Hepatocyte (in vitro differentiated cells): ENCODE measurements at places on chromosomes 16 and 17.

- no peak for DNase-seq
Observed at GRCh38 chr16:1107141-1107540, 11.1 kb upstream of the C1QTNF8 start.

- DNase-seq: no peak
Observed at GRCh38 chr16:12811441-12812383, 8.0 kb upstream of the CPPED1 start.

DNA sequence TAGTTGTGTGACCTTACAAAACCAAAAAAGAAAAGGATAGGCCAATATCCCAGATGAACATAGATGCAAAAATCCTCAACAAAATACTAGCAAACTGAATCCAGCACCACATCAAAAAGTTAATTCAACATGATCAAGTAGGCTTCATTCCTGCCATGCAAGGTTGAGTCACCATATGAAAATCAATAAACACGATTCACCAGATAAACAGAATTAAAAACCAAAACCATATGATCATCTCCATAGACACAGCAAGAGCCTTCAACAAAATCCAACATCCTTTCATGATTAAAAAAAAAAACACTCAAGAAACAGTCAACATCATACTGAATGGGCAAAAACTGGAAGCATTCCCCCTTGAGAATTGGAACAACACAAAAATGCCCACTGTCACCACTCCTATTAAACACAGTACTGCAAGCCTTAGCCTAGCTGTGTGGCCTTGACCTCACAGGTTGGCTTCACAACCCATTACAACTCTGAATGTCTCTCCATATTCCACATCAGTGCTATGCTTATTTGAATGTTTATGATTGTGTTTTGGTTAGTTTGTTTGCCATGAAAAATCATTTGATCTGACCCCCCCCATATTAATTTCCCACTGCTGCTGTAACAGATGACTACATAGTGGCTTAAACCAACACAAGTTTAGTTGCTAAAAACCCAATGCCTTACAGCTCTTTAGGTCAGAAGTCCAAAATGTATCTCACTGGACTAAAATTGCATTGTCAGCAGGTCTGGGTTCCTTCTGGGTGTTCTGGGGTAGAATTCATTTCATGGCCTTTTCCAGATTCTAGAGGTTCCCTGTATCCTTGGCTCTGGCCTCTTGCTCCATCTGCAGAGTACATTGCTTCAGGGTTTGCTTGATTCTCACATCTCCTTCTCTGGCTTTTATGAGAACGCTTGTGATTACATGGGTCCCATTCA is 257.1 kb upstream of the DYNLRB2 start:
- DNase-seq: no peak

DNA sequence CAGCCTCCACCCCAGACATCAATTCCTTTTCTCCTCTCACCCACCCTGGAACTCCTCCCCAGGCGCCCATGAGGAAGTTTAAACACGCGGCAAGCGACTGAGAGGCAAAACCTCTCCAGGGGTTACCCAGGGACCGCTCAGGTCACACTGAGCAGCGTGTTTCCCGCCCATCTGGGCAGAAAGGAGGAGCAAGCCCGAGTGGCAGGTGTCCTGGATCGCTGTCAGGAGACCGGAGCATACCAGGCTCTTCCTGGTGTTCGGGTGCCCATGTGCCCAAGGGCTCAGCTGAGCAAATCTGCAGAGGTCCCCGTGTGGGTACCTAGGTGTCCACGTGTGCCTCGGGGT is 491 bp downstream of the SLC25A19 start:
- no peak for DNase-seq

DNA sequence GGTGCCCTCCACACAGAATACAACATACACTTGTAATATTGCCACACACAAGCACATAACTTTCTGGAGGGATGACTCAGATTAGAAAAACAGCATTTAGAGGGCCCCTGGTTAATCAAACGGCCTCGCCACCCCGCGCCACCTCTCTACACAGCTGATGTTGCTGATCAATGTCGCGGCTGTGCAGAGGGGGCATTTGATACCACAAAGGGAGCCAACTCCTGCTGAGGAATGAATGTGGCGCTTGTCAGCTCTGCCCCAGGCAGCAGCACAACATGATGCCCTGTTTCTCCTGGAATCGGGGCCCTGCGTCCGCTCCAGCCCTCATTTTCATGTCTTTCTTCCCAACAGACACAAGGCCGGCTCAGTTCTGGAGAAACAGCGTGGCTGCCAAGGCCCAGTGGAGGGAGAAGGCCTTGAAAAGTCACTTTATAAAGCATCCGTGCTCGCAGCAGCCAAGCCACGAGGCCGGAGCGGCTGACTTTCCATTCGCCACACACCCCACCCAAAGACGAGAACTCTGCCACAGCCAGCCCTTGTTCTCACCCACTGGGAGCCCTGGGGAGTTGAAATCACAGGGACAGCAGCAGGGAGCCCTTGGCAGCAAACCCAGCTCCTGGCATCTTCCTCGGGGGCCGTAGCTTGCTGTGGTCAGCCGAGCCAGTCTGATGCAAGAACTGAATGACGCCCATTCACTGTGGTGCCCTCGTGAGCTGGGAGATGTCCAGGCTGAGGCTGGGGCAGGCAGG is 65.6 kb downstream of the XYLT1 start:
- no peak for DNase-seq

GRCh38 chr16:65662256-65662655 is 540.4 kb upstream of the CDH11 start:
- DNase-seq: no peak

- no peak for DNase-seq
Observed at GRCh38 chr16:89331371-89332109, 114.0 kb downstream of the ZNF778 start.

DNA sequence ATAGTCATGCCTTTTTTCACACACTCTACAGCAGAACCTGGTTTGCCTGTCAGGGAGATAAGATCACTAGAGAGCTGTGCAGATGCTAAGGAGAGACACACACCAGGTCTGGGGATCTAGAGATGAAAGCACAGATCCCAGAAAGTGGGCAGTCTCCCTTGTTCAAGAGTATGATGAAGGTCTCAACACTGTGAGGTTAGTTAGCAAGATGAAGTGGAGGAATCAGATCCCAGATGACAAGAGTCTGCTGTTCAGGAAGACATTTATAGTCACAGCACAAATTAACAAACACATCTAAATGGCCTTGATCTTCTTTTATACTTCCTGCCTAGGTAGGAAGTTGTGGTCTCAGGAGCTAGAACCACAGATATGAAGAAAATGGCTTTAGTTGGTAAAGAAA is 23.4 kb upstream of the SKAP1 start:
- no peak for DNase-seq

DNA sequence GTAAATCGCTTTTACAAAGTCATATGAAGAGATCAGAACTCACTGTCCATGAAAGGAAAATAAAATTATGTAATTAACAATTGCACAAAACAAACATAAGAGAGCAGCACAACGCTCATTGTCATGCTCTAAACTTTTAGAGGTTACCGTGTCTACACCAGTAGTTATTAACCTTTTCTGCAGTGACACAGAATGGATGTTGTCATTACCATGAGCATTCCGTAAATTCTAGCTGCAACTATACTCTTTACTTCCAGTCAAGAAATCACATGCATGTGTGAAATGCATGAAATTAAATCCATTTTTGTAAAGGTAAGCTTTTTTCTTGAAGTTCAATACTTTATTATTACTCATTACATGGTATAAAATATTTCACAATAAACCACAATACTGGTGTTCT is 38.2 kb downstream of the USP32 start:
- no peak for DNase-seq

GRCh38 chr17:8520981-8521380 is 85.3 kb downstream of the NDEL1 start:
- no peak for DNase-seq

GRCh38 chr17:28744104-28744971 is 527 bp downstream of the TRAF4 start:
- DNase-seq: peak; percentile 90

DNA sequence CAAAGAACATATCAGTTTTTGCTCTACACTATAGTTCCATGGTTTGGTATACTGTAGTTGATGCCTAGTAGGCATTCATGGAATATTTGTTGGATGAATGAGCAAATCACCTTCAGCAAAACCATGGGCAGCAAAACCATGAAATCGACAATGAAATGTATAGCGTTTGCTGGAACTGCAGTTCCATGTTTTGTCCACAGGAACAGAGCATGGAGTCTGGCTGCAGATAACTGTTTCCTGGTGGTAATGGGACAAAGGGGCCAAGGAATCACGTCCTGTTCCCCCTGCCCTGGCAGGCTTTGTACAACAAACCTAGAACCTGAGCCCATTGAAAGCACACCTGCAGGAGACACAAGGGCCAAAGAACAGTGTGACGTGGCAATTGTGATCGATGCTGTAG is 101.1 kb downstream of the USP31 start:
- DNase-seq: no peak

DNA sequence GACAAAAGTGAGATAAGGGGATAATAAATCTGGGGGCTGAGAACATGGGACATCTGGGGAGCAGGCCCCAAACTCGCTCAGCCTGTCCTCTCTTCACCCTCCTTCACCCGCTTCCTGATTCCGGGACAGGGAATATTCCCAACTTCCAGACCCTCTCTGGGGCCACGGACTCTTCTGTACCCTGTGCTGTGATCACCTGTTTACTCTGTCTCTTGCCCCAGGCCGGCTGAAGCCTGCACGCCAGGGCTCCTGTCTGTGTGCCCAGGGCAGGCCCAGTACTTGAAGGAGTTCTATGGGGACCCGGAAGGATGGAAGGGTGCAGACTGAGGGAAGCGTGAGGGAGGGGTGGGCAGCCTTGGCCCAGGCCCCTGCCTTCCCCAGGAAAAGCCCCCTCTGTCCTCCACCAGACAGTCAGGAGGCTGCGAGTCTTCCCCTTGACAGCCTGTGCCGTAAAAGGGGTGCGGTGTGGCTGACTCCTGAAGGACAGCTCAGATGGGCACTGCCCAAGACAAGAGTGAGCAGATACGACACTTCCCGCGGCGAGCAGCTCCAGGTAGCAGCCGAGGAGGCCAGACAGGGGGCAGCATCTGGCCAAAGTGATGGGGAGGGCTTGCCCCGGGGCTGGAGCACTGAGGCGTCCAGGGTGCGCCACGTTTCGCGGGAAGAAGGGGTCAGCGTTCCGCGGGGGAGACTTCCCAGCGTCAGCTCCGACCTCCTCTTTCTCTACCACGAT is 1.0 kb upstream of the CCNF start:
- DNase-seq: peak; percentile 72

DNA sequence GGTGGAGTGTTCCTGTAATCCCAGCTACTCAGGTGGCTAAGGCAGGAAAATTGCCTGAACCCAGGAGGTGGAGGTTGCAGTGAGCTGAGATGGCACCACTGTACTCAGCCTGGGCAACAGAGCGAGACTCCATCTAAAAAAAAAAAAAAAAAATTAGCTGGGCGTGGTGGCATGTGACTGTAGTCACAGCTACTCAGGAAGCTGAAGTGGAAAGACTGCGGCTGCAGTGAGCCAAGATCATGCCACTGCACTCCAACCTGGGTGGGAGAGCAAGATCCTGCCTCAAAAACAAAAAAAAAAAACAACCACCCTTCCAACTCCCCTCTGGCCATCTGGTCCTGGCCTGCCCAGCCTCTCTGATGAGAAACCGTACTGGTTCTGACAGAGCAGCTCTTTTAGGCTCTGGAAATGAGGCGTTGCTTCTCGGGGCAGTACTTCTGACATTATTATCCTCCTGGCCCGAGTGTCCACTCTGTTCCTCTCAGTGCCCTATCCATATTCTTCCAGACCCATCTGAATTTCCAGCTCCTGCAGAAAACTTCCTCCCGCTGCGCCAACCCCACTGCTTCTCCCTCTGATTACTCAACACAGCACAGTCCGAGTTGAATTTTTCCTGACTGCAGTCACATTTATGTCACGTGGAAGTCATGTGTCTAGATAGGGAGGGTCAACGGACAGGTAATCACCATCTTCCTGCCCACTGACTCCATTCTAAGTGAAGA is 13.3 kb downstream of the GGA2 start:
- peak; percentile 86 for DNase-seq
